ENCODE measurements at places on chromosomes 1 and 21.

- DNase-seq: no peak
These were observed 87.7 kb downstream of the LACTBL1 start for GRCh38 chr1:22884806-22885530.

- DNase-seq: no peak
These were observed 10.8 kb downstream of the ETS2 start for GRCh38 chr21:38816400-38816977.

- no peak for DNase-seq
These were observed 29.5 kb downstream of the RGS1 start for GRCh38 chr1:192604979-192605620.

DNA sequence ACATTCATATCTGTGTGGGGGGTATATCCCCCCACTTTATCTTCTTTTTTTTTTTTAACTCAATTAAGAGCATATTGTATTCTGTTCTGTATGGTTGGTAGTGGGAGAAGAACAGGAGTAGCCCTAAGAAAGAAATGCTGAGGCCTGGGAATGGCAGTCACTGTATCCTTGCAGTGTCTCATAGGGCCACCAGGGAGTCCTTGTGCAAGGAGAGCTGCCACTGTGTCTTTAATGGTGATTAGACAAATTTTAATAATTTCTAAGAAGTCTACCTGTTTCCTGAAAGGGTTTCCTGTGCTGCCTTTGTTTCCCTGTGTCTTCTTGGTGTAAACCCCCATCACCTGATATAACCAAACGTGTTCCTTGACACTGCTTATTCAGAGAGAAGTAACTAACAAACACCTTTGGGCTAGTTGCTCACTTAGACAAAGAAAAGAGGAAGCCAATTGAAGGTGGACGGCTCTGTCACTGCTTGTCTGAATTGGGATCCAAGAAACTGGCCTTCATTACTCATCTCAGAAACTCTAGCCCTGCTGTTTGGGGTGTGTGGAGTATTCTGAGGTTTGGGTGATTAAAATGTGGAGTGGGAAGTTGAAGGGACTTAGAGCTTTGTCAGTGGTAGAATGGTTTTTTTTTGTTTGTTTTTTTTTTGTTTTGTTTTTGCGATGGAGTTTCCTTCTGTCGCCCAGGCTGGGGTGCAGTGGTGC, 15.2 kb downstream of the GIPC2 start:
- DNase-seq: no peak

- DNase-seq: no peak
These were observed 194.0 kb downstream of the TOMM20 start for GRCh38 chr1:234934611-234935033.

- no peak for DNase-seq
These were observed 61.1 kb downstream of the LDLRAD2 start for GRCh38 chr1:21873174-21873573.

- DNase-seq: no peak
These were observed 5.3 kb upstream of the MAP3K7CL start for GRCh38 chr21:29125191-29125590.

DNA sequence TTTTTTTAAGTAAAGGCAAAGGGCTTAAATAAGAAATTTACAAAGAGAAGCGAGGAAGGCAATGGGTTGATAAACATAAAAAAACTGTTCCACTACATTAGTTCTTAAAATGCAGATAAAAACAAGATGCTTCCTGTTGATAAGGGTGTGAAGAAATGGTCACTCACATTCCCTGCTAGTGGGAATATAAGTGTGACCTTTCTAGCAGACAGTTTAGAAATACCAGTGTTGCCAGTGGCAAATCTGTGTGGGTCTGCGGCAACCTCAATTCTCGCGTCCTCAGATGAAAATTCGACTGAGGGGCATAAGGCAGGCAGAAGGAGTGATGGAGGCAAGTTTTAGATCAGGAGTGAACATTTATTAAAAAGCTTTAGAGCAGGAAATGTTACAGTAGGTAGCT, 151.1 kb downstream of the NTNG1 start:
- no peak for DNase-seq

DNA sequence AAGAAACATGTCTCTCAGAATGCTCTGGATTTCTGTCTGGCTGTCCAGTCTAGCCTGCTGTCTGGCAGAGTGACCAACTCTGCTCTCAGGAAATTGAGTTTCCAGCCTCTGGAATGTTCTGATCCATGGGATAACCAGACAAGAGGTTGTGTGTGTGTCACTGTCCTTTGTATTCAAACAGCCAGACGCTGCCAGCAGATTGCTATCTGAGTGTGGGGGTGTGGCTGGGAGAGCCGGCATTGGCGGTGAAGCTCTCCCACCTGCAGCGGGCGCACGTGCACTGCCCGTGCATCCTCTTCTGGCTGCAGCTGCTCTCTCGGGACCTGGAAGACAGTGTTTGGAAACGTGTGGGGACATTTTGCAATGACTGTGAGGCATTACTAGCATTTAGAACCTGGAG, 26.1 kb downstream of the PKP1 start:
- DNase-seq: no peak

- DNase-seq: no peak
These were observed 34.3 kb downstream of the PIK3R3 start for GRCh38 chr1:46098027-46098712.

DNA sequence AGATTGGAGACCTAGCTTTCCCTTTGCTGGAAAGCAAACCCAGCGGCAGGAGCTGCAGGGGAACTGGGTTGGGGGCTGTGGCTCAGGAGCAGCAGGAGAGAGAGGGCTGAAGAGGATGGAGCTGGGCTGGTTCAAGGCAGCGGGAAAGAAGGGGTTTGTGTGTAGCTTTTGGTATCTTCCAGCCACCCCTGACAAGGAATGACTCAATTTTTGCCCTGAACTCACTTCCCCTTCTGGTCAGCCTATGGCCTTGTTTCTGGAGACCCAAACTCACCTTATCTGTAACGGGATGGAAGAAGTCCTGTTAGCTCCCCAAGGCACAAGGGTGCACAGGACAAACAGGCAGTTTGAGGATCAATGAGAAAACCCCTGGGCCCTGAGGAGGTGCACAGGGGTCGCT, 13.1 kb downstream of the C1orf115 start:
- no peak for DNase-seq

DNA sequence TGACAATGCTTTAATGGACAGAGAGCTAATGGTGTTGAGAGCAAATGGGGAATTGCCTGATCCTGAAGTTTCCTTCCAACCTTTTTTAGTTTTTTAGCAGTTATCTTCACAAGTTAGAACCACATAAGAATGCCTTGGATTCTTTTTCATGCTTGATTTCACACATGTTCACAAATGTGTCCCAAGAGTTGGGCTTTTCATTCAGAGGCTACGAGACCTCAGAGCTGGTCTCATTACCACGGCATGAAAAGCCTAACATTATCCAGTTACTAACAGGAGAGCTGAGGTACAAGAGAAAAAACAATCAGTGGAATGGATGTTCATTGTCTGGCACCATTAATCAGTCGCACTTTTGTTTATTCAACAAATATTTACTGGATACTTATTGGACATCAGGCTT, 340.6 kb downstream of the ZNF326 start:
- DNase-seq: no peak

DNA sequence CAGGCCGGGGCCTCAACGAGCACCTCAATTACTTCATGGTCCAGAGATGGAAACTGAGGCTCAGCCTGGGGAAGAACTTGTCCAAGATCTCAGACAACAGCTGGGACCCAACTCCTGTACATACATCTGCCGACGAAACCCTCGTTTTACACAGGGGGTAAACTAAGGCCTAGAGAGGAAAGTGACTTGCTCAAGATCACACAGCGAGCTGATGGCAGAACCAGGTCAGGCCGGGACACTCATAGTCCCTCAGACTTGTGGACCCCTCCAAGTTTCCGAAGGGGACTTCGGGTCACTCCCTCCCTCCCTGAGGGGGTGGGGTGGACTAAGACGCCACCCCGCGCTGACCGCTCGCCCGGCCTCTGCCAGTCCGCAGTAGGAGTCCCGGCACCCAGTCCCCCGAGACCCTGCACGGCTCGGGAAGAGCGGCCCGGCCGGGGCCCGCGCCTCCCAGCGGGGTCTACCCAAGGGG, 430 bp downstream of the WASF2 start:
- DNase-seq: peak; percentile 2

- no peak for DNase-seq
These were observed 8.8 kb upstream of the COL16A1 start for GRCh38 chr1:31712630-31713029.

DNA sequence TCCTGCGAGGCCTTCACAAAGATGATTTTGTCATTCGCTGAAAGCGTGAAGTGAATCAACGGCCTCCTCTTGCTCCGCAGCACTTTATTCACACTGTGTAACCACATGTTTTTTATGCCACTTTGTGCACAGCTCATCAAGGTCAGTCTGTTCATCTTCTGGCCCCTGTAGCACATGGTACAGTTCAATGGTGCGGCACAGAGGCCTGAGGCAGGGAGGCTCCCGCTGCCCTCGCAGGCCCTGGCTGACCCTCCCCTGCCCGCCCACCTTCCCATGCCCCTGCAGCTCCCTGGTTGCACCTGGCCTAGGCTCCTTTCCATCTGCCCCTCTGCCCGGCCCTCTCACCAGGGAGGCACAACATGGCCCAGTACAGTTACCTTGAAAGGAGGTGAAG, 87.5 kb downstream of the CD247 start:
- no peak for DNase-seq

DNA sequence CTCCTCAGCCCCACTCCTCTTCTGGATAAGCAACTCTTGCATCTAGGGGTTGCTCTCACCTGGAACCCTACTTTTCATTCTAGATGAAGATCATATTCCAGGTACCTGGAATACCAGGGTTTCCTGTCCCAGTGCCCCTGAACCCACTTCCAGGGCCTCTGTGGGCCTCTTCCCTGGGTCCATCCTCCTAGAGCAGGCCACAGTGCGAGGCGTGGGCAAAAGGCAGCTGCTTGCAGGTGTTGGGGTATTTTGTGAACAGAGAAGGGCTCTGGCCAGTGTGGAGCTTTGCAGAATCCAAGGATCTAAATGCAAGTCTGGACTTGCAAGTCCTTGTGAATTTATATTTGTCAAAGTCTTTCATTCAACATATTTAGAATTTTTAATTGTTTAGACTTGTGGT, 240.4 kb upstream of the POU3F1 start:
- DNase-seq: no peak

GRCh38 chr1:193747579-193747978, 561.2 kb upstream of the B3GALT2 start:
- DNase-seq: no peak

DNA sequence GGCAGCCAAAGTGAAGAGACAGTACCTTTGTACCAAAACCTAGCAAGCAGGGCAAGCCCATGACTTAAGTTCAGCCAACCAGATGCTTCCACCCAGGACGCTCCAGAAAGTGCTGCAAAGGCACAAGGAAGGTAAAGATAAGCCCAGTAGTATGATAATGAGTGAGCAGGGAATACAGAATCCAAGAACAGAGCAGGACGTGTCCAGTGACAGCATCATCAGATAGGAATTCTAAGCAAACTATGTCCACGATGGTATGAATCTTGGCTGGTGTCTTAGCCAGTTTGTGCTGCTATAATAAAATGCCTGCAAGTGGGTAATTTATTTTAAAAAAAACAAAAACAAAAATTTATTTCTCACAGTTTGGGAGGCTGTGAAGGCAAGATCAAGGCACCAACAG, 13.6 kb downstream of the GJA4 start:
- DNase-seq: no peak

GRCh38 chr1:228304225-228304624, 96.4 kb downstream of the OBSCN start:
- no peak for DNase-seq

DNA sequence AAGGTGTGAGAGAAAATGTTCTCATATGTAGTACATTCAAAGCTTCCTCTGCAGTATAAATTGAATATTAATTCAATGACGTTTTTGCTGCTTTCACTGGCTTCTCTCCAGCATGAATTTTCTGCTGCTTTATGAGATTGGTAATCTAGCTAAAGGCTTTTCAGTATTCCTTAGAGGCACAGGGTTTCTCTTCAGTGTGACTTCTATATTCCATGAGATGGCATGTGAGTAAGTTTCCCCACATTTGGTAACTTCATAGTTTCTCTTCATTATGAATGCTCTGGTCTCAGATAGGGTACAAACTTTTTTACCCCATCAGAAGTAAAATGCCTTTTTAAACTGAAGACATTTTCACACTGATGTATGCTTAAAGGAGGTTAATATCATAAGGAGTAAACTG, 10.4 kb upstream of the KLF18 start:
- no peak for DNase-seq

GRCh38 chr1:23081376-23081775, 62.1 kb downstream of the KDM1A start:
- no peak for DNase-seq

- DNase-seq: no peak
These were observed 276.0 kb upstream of the PLD5 start for GRCh38 chr1:242800521-242800920.

DNA sequence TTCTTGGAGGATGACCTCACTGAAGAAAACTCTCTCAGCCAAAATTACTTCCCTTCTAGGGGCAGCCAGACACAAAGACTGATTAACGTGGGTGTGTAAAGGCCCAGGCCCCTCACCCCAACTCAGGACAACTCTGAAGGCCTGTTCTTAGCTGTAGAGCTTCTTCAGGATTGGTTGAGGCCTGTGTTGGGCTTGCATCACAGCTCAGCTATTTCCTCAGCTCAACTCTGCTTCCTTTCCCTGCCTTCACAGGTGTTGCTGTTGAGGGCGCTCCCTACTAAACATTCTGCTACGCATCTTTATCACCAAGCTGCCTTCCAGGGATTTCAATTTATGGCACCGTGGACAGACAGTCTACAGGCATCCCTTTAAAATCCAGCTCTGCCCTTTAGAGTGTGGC, 36.8 kb downstream of the MAB21L3 start:
- DNase-seq: no peak

- DNase-seq: no peak
These were observed 102.8 kb upstream of the C1orf21 start for GRCh38 chr1:184283999-184284398.

- peak; percentile 95 for DNase-seq
These were observed at the start of gene MECR for GRCh38 chr1:29230553-29231378. Gene MECR (minus strand): TSS chr1:29230934. CDS start chr1:29230906, 28 bp downstream.

DNA sequence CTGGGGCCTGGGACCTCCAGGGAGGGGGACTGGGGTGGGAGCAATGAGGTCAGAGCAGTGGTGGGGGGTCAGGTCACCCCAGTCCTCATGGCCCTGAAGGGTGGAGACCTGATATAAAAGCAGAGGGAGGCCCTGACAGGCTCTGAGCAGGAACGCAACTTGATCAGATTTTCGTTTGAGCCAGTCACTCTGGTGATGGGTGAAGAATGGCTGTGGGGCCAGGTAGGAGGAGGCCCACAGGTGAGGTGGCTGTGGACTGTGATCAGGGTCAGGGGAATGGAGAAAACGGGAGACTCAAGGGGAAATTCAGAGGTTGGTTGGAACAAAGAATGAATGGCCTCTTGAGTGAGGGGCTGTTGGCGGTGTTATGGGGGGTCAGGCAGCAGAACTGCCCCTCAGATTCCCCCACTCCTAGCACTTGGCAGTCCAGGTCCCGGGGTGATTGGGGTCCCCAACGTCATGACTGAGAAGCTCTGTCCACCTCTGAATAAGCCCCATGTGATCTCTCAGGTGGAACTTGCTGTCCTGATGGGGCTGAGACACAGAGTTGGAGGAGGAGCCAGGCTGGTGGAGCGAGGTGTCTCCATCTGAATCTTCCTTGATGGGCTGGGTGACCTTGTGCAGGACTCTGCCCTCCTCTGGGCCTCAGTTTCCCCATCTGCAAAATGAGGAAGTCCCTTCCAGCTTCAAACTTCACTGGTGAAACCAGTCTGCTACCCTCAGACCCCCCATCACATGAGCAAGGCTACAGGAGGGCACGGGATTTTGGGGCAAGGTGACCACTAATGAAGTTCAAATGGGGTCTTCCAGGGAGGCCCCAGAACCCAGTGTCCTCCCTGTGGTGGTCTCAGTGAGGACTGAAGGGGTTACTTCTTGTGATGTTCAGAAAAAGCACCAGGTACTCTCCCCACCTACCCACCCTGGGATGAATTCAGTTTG, 683.0 kb downstream of the MATN1 start:
- no peak for DNase-seq

Data from stimulated activated CD4-positive, alpha-beta T cell treated with anti-CD3 and anti-CD28 coated beads, Interleukin-12 subunit alpha, Interleukin-12 subunit beta, amount 100 ng/mL, for 24 hours (primary cell).